ENCODE measurements at places on chromosomes 2 and 18.
A peak's percentile ranks its signal among the peaks of the same experiment; 100 is the strongest.

- no peak for DNase-seq
Observed at GRCh38 chr2:30643674-30644073, 163.6 kb downstream of the CAPN13 start.

DNA sequence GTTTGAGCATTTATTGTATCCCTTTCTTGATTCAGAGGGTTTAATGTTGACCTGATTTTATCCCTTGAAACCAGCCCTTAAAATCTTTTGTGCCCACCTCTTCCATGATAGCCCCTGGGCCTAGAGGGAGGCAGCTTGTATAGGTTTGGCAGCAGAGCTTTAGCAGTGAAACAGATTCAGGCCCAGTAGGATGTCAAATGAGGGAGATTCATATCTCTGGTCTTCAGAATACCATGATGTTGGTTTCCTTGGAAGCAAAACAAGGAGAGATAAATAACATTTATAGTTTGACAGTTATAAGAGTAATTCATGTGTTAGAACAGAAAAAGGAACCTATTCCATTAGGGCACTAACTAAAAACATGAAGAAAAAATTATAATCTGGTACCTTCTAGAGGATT, 649.2 kb downstream of the METTL4 start:
- DNase-seq: no peak

GRCh38 chr2:25497229-25497917, 155.6 kb upstream of the DNMT3A start:
- no peak for DNase-seq

DNA sequence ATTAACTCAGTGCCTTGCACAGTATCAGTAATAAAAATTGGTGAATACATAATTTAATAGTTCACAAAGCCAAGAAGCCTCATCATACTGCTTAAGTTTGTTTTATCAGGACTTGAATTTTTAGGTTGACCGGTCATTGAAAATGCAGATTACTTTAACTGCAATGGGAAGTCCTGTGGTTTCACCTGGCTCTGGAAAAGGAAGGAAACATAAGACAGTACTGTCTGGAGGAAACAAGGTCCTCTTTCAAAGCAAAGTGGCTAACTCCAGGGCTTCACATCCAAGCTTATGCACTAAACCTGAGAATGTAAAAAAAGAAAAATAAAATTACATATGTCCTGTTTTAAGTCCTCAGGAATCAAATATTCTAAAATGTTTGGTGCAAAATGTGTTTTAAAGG, 119.7 kb downstream of the DLGAP1 start:
- no peak for DNase-seq

DNA sequence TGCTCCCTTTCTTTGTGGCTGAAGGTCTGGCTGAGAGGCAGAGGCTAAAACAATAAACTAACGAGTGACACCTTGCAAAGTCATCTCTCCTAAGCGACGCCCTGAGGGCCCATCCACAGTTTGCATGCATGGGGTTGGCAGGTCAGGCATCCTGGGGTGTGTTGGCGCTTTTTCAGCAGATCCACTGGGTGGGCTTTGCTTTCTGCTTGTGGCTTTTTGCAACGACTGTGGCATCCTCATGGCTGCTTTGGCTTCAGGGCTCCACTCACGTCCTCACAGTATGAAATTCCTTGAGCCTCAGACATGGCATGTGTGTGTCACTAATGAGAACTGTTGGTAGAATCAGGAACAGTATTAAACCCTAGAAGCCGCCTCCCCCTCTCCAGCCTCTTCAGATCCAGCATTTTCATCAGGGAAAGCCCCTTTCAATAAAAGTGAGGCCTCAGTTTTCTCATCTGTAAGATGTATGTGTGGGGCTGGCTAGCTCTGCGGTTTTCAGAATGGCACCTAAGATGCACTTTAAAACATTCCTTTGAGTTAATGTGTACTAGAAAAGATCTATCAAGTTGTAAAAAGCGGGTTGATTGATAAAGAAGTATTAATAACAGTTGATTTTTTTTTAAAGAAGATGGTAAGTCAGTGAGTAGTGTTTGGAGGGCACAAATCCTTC, 72.5 kb downstream of the SH3BP4 start:
- DNase-seq: no peak

GRCh38 chr18:11842562-11842961, 8.7 kb upstream of the CHMP1B start:
- no peak for DNase-seq

DNA sequence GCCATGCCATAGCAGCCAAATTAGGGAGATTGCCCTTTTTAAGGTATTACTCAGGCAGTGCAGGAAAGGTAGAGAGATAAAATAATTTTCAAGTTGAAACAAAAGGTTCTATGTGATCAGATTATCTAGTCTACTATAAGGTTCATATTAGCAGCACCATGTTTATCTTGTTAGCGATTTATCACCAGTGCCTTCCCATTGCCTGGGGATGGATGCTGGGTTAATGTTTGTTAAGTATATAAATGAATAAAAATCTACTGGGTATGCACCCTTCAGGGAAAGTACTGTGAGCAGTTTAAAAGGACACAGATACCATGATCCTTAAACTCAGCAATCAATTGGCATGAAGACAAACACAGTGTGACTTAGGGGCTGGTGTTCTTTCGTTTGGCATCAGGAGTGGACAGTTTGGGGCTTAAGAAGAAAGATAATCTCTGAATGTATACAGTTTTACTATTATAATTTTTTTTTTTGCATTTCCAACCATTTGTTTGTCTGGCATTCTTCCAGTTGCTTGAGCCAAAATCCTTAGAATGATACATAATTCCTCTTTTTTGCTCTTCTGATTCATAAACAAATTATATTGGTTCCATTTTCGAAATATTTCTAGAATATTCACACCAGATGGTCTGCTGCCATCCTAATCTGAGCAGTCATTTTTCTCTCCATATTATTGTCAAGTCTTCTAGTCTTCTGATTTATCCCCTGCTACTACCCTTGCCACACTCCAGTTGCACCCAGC, 512.8 kb upstream of the SLC8A1 start:
- no peak for DNase-seq

GRCh38 chr2:85263591-85263990, 64.2 kb downstream of the TGOLN2 start:
- DNase-seq: no peak

GRCh38 chr2:20496076-20496872, 49.4 kb downstream of the RHOB start:
- no peak for DNase-seq

DNA sequence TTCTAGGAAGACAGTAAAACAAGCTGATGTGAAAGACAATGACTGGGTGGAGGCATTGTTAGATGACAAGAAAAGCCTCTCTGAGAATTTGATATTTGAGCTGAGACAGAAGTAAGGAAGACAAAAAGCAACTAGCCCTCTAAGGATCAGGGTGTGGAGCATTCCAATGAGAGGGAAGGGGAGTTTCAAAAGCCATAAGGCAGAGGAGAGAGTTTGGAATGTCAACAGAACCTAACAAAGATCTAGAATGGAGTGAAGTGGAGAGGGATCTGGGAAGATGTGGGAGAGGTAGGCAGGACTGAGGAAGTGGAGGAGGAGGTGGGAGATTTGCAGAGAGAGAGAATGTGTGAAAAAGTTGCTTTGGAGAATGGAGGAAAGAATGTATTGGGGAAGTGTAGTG, 17.3 kb upstream of the ASXL2 start:
- no peak for DNase-seq

- no peak for DNase-seq
Observed at GRCh38 chr2:156456616-156457015, 20.4 kb downstream of the GPD2 start.

DNA sequence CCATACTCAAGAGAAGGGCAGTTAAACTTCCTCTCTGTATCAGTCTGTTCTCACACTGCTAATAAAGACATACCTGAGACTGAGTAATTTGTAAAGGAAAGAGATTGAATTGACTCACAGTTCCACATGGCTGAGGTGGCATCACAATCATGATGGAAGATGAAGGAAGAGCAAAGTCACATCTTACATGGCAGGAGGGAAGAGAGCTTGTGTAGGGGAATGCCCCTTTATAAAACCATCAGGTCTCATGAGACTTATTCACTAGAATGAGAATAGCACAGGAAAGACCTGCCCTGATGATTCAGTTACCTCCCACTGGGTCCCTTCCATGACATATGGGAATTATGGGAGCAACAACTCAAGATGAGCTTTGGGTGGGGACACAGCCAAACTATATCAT, 1.4 kb upstream of the IL36B start:
- DNase-seq: no peak

DNA sequence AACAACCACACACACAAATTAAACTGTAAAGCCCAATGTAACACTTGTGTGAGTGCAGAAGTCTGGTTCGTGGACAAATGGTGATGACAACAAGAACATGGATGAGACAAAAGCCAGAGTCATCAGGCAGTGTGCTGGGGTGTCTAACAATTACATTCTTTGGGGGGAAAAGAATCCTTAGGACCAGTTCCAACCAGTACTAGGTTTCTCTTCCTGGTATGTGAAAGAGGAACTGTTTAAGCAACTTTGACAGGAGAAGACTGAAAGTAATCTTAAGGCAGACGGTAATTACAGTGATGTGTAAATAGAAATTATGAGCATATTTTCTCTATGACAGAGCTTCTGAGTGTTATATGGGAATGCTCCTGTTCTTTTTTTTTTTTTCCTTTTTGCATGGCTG, 133.4 kb downstream of the AFF3 start:
- DNase-seq: peak; percentile 95

DNA sequence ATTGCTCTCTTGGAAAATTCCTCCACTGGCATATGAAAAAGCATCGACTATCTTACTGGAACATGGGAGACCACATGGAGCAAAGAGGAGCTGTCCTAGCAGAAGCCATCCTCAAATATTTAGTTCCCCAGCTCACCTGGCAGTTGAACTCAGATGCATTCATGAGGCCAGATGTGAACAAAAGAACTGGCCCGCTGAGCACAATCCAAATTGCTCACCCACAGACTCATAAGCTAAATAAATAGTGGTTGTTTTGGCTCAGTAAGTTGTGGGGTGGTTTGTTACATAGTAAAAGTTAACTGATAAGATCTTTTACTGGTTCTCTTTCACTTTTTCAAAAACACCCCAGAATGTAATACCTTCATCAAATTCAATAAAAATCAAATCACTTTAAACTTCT, 108.6 kb upstream of the CWC22 start:
- DNase-seq: no peak

- no peak for DNase-seq
Observed at GRCh38 chr2:152718909-152719645, 657 bp downstream of the ARL6IP6 start.

DNA sequence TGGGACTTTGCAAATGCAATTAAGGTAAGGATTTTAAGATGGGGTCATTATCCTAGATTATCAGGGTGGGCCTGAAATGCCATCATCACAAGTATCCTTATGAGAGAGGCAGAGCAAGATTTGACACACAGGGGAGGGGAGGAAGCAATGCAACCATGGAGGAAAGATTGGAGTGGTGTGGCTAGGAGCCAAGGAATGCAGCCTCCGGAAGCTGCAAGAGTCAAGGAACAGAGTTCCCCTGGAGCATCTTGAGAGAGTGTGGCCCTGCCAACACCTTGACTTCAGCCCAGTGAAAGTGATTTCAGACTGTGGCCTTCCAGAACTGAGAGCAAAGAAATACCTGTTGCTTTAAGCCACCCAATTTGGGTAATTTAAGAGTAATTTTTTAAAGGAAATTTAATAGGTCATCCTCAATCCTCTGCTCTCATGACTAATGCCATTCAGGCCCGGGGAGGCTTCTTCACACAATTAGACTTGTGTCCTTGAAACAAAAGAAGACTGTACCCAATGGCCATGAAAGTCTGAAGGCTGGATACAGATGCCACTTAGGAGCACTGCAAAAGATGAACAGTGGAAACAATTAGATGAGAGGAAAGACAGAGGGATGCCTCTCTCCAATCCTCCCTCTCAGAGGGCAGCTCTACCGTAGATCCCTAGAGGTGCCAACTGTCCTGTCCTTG, 250.3 kb upstream of the ID2 start:
- DNase-seq: no peak

DNA sequence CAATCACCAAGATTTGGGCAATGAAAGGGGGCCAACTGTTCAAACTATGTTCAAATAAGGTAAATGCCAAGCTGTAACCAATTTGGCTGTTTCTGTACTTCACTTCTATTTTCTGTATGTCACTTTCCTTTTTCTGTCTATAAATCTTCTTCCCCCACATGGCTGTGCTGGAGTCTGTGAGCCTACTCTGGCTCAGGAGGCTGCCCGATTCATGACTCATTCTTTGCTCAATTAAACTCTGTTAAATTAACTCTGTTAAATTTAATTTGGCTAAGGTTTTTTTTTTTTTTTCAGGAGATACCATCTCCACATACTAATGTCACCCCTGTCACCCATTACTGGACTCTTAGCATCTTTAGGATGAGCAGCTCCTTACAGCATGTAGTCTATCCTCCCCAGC, 178.8 kb upstream of the TWIST2 start:
- DNase-seq: no peak

- DNase-seq: no peak
Observed at GRCh38 chr2:71801969-71802368, 345.7 kb downstream of the CYP26B1 start.

- DNase-seq: no peak
Observed at GRCh38 chr2:202703091-202703490, 68.3 kb downstream of the FAM117B start.

GRCh38 chr18:24827501-24827900, 367.1 kb downstream of the HRH4 start:
- DNase-seq: peak; percentile 12

GRCh38 chr2:215692387-215693079, 256.7 kb upstream of the FN1 start:
- peak; percentile 45 for DNase-seq

DNA sequence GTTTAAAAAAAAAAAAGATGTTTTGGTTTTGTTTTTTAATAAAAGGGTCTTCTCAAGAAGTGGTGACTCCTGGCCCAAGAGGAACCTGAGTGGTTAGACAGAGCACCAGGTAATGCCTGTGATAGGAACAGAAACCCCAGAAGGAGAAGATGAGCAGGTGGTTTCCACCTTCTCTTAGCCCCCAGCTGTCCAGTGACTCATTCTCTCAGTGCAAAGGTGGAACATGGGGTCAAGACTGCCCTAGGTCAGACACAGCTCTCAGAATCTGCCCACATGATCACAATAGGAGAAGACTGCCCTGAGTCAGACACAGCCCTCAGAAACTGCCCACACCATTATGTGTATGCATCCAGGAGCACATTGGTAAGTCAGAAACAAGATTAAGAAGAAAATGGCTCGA, 61.8 kb downstream of the TBC1D8 start:
- no peak for DNase-seq

- no peak for DNase-seq
Observed at GRCh38 chr2:231919341-231920035, 6.7 kb downstream of the NPPC start.

GRCh38 chr2:117537032-117537431, 277.5 kb upstream of the DDX18 start:
- no peak for DNase-seq

GRCh38 chr18:8744038-8744437, 38.7 kb downstream of the MTCL1 start:
- no peak for DNase-seq

- peak; percentile 85 for DNase-seq
Observed at GRCh38 chr2:6823111-6823510, 42.6 kb downstream of the CMPK2 start.
